ENCODE measurements at places on chromosomes 7 and 10.

- DNase-seq: no peak
Observed at GRCh38 chr10:93553482-93554315, 12.8 kb upstream of the FFAR4 start.

GRCh38 chr7:135321556-135321955, 87.9 kb downstream of the STRA8 start:
- DNase-seq: no peak

- no peak for DNase-seq
Observed at GRCh38 chr10:17109475-17110207, 20.0 kb downstream of the CUBN start.

DNA sequence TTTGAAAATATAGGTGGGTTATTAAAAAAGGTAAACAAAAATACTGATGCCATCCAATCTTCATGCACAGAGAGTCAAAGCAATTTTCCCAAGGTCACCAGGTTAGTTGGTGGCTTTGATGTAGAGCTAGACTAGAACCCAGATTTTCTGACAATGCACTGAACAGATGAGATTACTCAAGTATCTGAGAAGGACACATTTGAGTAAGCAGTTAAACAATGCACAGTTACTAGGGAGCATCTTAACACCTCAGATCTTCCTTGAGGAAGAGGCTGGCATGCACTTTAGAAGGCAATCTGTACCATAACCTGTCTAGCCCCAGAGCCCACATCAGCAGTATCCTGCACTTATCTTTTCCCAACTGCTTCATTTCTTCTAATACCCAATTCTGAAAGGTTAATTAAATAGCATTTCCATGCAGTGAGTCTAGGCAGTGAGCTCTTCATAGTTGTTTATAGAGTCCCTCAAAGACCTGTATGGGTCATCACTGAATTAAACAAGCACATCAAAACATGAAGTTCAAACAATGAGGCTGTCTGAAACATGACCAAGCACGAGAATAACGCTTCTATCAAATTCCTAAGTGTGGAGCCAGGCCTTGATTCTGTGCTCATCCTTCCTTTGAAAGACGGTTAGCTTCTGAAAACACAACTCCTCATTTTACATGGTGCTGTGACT, 38.2 kb upstream of the ANK3 start:
- no peak for DNase-seq

All from activated gamma-delta T cell (primary cell).